Fibroblast of lung (primary cell): ENCODE measurements at places on chromosomes 6 and 20.

- DNase-seq, result peak; percentile 91
Observed at GRCh38 chr6:168968228-168968627, 285.4 kb downstream of the THBS2 start.

DNA sequence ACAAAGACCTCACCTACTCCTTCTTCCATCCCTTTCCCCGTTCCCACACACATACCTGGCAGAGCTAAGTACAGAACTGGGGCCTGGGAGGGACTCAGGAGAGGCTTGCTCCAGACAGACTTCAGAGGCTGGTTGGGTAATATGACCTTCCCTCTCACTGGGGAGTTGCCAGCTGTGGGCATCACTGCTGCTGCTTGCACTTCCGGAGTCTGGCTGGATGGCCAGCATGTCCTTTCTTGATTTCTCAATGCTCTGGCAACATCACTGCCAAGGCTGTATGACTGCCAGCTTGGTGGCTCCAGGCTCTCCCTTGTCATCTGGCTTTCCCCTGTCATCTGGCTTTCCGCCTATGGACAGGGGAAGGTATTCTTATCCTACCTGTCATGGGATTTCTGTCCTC, 47.8 kb downstream of the CDH22 start:
- DNase-seq, result no peak

GRCh38 chr20:23186808-23187207, 100.7 kb upstream of the CD93 start:
- no peak for DNase-seq

GRCh38 chr20:32632461-32633354, 41.0 kb downstream of the C20orf203 start:
- no peak for DNase-seq

DNA sequence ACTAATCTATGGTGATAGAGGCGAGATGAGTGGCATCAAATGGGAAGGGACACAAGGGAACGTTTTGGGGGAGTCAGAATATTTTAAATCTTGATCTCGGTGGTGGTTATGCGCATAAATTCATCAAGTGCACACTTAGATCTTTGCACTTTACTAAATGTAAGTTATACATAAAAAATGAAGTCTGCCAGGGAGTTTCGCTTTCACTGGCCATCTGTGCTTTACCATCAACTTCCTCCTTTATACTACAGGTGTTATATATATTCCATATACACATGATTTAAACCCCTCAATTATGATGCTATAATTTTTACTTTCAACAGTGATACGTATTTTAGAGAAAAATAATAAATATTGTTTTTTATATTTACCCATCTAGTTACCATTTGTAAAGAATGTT, 97.6 kb upstream of the AKIRIN2 start:
- no peak for DNase-seq

DNA sequence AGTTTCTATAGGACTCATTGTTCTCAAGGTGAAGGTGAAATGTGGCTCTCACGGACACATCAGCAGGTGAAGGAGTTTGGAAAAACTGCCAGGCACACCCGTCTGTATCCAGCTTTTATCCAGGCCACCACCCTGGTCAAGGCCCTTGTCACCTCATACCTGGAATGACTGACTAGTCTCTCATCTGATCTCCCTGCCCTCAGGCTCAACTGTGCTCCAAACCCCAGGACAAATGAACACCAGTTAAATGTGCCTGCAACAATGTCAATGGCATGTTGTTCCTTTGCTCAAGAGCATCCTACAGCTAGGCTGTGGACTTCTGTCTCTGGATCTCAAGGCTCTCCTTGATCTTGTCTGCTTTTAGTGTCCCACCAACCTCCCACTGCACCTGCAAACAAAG, 47.6 kb upstream of the DSP start:
- no peak for DNase-seq

DNA sequence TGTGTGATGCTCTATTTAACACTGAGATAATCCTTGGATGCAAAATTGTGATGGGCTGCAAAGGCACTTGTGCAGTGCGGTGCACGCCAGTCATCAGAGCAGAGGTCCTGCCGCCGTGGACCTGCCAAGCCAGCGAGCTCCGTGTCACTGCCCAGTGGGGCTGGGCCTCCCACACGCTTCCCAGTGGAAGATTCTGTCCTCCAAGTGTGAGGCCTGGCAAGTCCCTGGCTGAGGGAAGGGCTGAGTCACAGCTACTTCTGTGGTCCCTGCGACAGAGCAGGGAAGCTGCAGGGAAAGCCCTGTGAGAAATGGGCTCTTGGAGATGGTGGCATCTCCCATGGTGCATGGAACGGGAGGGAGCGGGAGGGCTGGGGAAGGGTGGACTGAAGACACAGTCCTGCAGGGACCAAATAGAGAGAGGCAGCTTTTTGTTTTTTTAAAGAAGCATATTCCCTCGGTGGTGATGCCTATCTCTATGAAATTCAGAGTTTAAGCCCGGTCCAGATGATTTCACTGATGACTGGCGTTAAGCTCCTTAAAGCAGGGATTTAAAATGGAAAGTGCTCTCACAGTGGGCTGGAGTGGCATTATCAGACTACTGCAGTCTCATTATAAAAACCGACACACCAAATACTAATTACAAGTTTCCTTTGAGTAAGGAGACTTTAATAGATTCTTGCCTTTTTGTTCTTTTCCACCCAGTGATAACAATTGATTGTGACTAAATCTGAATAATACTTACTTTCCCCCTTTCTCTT, 413.7 kb downstream of the QKI start:
- no peak for DNase-seq

DNA sequence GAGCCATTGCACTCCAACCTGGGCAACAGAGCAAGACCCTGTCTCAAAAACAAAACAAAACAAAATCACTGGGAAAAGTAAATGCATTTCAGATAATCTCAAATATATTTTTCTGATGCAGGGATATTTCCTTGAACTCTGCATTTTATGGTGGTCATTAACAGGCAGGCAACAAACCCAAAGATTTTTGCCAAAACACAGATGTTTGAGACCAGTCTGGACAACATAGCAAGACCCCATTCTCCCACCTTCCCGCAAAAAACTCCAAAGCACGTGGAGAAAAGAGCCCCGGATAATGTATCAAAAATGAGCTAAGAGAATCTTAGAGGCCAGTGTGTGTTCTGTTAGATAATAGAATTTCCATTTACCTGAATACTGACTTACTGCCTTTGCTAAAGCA, 44.3 kb downstream of the SLC9A8 start:
- DNase-seq, result no peak

- no peak for DNase-seq
Observed at GRCh38 chr6:165692106-165692653, 29.1 kb upstream of the PDE10A start.

GRCh38 chr20:31562241-31562640, 42.8 kb upstream of the ID1 start:
- no peak for DNase-seq

DNA sequence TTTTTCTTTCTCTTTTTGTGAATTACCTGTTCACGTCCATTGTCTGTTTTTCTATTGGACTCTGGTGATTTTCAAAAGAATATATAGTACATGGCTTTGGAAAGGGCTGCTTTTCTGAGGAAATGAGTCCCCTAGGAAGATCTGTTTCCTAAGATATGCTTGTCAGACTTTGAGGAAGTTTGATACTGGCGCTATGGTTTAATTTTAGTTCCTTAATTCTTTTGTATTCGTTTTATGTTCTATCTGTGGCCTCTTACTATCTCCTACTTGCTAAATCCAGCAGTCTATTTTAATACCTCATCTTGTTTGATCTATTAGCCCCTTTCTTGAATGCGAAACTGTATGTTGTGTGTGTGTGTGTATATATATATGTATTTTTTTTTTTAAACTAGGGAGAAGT, 101.9 kb downstream of the LIN28B start:
- DNase-seq, result no peak

- no peak for DNase-seq
Observed at GRCh38 chr6:110013386-110013785, 35.3 kb downstream of the GPR6 start.

GRCh38 chr20:56194042-56194441, 54.5 kb upstream of the MC3R start:
- DNase-seq, result no peak

- no peak for DNase-seq
Observed at GRCh38 chr6:168609026-168609685, 168.2 kb downstream of the SMOC2 start.

- DNase-seq, result no peak
Observed at GRCh38 chr20:4972506-4973251, 28.6 kb downstream of the SLC23A2 start.

GRCh38 chr6:52124126-52125121, 37.0 kb upstream of the PKHD1 start:
- DNase-seq, result no peak

GRCh38 chr6:41546475-41546865, 289 bp downstream of the FOXP4 start:
- peak; percentile 45 for DNase-seq

DNA sequence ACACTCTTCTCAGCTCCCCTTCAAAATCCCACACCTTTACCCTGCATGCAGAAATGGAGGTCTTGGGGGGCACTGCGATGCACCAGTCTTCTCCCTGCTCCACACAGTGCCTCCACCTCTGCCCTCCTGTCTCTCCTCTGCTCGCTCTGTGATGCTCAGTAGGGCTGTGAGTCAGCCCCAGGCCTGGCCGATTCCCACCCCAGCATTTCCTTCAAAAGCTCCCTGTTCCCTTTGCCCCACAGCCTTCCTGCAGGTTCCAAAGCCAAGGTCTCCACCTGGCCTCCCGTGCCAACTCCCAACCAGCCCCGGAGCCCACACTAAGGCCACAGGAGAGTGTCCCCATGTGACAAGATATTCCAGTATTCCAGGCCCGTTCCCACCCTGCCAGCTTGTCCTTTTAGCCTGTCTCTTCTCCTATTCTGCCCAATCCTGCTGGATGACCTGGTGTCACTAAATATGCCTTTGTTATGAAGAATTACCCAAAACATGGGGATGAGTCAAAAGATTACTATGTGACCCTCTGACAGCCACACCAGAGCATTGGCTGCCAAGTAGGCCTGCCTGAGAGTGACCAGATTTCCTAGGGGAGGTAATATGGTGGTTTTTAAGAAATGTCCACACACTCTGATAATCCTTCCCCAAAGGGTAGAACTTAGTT, 118.9 kb upstream of the NXT1 start:
- DNase-seq, result peak; percentile 59

DNA sequence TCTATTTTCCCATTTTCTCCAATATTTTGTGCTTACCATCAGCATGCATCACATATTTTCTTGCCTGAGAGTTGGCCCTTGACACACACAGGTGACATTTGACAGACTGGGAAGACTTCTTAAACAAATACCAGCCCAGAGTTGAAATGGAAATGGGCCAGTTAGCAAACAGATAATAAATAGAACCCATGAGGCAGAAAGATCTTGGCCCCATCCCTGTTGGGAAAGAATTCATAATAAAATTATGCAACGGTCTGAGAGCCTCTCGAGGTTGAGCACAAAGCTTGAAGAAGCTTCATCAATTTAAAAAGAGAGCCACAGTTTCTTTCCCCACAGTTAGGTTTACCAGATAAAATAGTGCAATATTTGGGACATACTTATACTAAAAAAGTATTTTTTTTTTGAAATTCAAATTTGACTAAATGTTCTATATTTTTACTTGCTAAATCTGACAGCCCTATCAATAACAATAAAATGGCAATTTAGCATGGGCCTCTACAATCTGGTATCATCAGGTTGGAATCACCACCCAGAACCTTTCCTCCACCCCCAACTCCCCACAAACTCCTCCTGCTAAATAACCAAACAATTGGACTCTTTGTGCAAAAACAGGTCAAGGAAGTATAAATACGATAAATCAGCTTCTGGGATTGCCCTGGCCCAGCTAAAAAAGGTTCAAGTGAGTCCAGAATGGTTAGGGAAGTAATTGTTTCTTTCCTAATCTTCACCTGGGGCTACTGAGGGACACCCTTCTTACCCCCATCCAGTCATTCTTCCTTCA, 129.8 kb downstream of the CD164 start:
- no peak for DNase-seq

DNA sequence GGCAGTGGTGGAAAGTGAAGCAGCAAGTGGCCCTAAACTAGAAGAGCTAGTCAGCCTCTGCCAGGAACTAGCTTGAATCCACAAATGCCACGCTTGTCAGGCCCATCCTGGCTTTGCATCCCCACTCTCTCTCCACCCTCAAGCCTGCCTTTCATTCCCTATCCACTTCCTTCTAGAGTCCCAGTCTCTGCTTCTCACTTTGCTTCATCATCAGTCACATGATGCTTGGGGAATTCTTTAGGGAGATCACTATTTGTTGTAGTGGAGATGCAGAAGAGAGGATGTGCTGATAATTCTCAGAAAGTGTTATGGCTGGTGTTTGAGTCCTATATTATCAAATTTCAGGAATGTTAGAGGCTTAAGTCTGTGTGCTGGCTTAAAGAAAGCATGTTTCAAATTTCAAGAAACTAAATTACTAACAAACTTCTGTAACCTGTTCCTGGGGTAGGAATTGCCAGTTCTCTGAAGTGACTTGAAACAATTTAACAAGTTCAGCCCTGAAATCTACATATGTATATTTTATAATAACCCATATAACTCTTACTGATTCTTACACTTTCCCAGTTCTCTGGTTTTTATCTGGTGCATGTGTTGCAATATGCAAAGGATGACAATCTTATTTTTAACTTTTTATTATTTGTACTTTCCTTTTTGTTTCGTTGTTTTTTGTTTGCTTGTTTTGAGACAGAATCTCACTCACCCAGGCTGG, 7.5 kb downstream of the TRIM39 start:
- no peak for DNase-seq

GRCh38 chr6:165478581-165478980, 169.2 kb upstream of the C6orf118 start:
- DNase-seq, result no peak

DNA sequence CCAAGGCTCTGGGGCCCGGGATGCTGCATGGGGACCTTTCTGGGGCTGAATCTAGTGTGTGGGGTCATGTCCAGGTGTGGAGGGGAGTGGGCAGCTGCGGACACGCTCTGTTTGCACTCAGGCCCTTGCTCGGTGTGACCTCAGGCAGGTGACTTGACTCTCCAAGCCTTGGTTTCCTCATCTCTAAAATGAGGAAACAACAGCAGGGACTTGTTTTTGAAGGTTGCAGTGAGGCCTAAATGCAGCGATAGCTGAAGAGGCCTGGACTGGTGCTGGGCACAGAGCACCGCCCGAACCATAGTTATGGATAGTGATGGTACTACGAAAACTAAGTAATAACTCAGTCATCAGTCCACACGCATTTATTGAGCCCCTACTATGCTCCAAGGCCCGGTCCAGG, 91.8 kb downstream of the NOL4L start:
- no peak for DNase-seq

DNA sequence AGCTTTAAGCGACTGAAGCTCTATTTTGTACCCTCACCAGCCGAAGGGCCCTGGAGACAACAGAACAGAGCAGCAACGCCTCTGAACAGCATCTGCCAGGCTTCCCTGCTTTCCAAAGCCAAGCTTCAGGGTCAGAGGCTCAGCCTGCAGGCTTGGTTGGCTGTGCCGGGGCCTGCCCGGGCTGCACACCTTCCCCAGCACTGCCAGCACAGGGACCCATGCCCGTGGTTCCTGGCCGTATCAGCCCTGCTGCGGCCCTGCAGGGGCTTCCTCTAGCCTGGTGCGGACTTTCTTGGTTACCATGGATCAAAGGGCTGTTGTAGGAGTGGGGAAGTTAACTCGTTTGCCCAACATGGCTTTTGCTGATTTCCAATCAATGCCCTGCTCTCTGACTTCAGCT, 741.4 kb upstream of the CHD6 start:
- no peak for DNase-seq

- no peak for DNase-seq
Observed at GRCh38 chr6:21633511-21634109, 40.1 kb downstream of the SOX4 start.

- peak; percentile 71 for DNase-seq
Observed at GRCh38 chr6:129555206-129555832, 154.7 kb downstream of the ARHGAP18 start.
